ENCODE measurements at places on chromosomes 12 and 14. TPM values are rescaled to one million over a fixed set of nuclear protein-coding genes. Genes with fewer than 3 reads are reported as not detected.

DNA sequence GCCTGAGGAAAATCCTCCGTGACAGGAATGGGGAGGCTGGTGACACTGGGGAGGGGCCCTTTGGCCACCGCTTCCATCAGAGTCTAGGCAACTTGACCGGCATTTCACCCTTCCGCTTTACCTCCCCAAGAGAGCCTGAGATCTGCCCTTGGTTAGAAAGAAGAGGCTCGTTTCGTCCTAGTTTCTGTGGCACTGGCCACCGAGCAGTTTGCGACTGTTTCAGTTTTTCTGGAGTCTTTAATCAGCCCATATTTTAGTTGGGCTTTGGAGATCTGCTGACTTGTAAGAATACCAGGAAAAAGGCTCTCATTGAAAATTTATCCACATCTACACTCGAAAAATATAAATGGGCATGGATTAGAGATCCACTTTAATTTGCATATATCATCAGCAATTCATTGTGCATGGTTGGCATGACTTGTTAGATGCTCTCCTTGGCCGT, 414 bp upstream of the ANKS1B start:
- no peak for DNase-seq

DNA sequence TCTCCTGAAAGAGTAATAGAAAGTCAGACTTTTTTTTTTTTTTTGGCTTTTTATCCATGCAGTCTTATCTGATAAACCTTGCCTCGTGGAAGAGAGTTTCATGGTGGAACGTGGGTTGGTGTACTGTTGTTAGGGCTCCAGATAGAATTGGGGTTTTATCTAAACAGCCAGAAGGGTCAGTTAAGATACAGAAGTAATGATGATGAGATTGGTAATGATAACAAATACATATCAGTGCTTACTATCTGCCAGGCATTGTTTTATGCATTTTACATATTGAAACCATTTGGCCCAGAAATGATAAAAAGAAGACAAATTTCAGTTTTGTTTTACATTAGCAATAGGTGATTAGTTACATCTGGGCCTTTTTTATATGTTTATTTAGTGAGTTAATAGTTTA, 372.8 kb upstream of the PRICKLE1 start:
- DNase-seq, result no peak

Gene MSRB3
- 81.1 TPM for total RNA-seq

DNA sequence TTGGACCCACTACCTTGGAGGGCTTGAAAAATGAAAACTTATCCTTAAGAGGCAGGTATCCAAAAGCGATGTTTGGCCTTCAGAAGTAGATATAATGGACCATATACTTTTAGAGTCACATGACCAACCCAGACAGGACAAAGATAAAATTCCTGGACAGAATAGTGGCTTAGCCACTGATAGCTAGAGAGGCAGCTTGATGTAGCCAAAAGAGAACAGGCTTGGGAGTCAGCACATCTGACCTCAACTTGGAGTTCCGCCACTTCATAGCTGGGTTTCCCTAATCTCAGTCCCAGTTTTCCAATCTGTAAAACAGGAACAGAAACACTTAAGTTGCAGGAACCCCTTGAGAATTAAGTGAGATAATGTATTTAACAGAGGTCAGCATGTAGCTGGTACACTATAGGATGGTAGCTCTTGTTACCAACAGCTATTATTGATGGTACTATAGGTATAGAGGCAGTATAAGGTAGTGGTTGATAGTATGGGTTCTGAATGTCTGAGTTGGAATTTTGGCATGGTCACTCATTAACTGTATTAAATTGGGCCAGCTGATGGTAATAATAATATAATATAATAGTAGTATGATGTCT, 63.2 kb upstream of the USP44 start:
- no peak for DNase-seq

GRCh38 chr14:93954900-93955849, 21.2 kb downstream of the ASB2 start:
- no peak for DNase-seq

DNA sequence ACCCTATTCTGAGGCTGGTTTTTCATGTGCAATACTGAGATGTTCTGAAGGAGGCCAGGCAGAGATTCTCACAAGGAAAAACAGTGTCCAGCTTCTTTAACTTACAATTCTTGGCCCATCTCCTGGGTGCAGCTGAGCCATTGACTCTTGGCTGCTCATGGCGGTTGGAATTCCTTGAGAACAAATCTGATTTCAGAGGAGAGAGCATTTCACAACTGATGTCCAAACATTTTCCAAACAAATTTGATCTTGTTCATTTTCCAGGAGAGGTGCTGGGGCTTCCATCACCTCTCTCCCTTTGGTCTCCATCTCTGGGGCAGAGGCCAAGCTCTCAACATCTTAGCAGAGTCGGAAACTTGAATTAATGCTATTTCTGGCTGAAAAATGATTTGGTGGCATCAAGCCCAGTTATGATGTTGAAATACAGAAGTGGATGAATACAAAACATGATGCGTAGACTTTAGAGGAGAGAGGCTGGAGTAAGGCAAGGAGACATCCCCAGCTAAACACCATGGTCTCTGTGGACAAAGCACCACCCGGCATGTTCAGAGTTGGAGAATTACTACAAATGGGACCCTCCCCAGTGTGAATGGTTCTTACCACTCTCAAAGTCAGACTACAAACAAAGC, 593.0 kb downstream of the VRK1 start:
- DNase-seq, result no peak

Gene NTN4
- total RNA-seq, result 11.6 TPM

Gene NRXN3
- total RNA-seq, result 0.84 TPM

Gene SMARCD1
- 63.1 TPM for total RNA-seq

GRCh38 chr12:57739387-57739786, 845 bp upstream of the AGAP2 start:
- DNase-seq, result no peak

Gene TMEM253
- 2.2 TPM for total RNA-seq

Gene AQP5
- total RNA-seq, result not detected

GRCh38 chr12:59115526-59115925, 195.2 kb upstream of the LRIG3 start:
- DNase-seq, result no peak

GRCh38 chr12:119902084-119902509, 25.0 kb upstream of the CIT start:
- DNase-seq, result no peak

DNA sequence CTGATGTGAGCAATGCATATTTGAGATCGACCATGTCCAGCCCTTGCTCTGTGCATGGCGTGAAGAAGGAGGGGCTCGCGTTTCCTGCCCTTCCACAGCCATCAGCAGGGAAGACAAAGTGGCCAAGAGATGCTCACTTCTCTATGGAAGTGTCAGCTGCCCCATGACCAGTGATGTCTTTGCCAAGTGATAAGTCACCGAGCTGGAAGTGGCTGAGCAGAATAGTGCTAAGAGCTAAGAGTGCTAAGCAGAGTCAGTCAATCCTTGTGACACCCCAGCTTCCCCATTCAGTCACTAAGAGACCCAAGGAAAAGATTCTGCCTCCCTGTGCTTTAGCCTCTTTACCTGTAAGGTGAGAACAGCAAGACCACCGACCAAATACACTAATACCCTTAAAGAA, 50.5 kb upstream of the CEP83 start:
- DNase-seq, result no peak

DNA sequence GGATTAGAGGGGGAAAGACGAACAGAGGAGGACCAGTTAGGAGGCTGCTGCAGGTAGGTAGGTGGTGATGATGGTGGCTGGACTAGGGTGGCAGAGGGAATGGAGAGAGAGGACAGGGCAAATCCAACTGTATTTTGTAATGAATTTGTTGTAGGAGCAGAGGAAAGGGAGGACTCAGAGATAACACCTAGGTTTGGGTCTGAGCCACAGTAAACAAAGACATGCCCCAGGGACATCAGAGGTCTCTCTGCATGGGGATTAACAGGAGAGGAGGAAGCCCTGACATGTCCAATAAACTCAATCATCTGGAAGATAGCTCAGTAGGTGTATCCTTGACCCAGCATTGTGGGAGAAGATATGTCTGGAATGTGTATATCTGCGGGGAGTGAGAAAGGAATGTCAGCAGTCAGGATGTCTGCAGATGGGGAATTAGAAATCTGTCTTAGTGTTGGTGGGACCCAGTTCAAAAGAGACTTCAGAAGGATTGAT, 4.7 kb upstream of the SLC48A1 start:
- DNase-seq, result no peak

- no peak for DNase-seq
These were observed 167.3 kb downstream of the RGS6 start for GRCh38 chr14:72099566-72099965.

GRCh38 chr12:57009949-57010626, 3.7 kb upstream of the ZBTB39 start:
- peak; percentile 57 for DNase-seq

Gene SNRPF
- total RNA-seq, result 15.7 TPM

Gene TMEM229B
- total RNA-seq, result 1.7 TPM

Gene B4GALNT1
- total RNA-seq, result 2.7 TPM

GRCh38 chr12:27083861-27084394, 1.6 kb upstream of the C12orf71 start:
- DNase-seq, result no peak

Measured in mesenteric fat pad (tissue), 1 donor.